ENCODE measurements at places on chromosomes 2 and 18. TPM values are rescaled to one million over a fixed set of nuclear protein-coding genes. Genes with fewer than 3 reads are reported as not detected.

Gene GPBAR1
- total RNA-seq = not detected

Gene OTOS
- not detected for total RNA-seq

Gene EPHA4
- total RNA-seq = 42.4 TPM

Gene NEU4
- not detected for total RNA-seq

Gene TTC21B
- 49.8 TPM for total RNA-seq

Gene CELF4
- total RNA-seq = not detected

Gene PID1
- 0.95 TPM for total RNA-seq

Gene EDAR
- not detected for total RNA-seq

Gene ZSCAN30
- 3.7 TPM for total RNA-seq

Gene ZNF892
- 1.2 TPM for total RNA-seq

- DNase-seq = peak; percentile 82
Measured at GRCh38 chr2:113203901-113204519, 30.2 kb downstream of the PSD4 start.

DNA sequence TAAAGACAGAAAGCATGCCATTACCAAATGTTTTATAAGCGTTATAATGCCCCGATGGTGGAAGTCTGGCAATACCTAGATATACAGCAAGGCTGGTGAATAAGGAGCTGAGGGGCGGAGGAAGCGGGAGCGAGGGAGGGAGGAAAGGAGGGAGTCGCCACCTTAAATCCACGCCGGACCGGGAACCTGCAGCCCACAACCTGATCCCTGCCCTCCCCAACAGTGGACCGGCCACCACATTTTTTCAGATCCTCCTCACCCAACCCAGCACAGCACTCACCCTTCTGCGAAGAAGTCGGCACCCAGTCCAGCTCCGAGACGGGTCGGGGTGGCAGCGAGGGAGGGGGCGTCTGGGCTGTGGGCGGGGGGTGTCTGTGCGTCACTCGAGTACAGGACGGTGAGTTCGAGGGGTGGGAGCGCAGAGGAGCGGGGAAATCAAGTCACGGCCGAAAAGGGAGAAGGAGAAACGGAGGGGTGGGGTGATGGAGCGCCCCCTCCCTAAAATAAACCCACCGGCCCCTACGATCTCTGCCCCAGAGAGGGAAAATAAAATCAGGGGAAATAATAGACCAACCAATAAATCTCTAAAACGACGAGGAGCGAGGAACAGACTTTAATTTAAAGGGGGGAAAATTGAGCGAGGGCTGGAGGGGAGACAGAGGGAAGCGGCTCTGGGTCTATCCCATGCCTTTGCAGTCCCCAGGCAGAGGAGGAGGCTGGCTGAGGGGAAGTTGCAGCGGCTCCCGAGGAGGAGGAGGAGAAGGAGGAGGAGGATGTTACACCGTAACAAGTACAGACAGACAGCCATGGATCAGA lies 96.5 kb upstream of the SERTAD2 start:
- peak; percentile 65 for DNase-seq

DNA sequence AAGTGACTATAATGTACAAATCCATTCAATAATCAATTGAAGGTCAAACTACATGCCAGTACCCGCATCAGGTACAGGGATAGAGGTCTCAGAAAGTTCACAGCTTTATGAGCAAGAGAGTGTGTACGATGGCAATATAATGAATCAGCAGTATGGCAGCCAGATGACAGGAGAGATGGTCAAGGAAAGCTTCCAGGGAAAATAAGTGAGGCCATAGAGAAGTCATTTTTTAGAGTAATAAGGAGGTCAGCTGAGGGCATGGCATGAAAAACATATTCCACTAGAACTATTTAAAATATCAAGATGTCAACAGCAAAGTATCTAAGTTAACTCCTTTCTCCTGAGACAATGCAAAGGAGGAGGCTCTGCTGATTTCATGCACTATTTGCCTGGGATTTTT lies 108.0 kb downstream of the SLC8A1 start:
- no peak for DNase-seq

- DNase-seq = no peak
Measured at GRCh38 chr2:157747695-157748370, 119.2 kb upstream of the ACVR1C start.

GRCh38 chr2:150483532-150483931 lies 3.9 kb downstream of the RND3 start:
- no peak for DNase-seq

- no peak for DNase-seq
Measured at GRCh38 chr2:191148791-191149190, 2.0 kb downstream of the STAT4 start.

- DNase-seq = no peak
Measured at GRCh38 chr2:76501641-76502040, 790.9 kb upstream of the GCFC2 start.

DNA sequence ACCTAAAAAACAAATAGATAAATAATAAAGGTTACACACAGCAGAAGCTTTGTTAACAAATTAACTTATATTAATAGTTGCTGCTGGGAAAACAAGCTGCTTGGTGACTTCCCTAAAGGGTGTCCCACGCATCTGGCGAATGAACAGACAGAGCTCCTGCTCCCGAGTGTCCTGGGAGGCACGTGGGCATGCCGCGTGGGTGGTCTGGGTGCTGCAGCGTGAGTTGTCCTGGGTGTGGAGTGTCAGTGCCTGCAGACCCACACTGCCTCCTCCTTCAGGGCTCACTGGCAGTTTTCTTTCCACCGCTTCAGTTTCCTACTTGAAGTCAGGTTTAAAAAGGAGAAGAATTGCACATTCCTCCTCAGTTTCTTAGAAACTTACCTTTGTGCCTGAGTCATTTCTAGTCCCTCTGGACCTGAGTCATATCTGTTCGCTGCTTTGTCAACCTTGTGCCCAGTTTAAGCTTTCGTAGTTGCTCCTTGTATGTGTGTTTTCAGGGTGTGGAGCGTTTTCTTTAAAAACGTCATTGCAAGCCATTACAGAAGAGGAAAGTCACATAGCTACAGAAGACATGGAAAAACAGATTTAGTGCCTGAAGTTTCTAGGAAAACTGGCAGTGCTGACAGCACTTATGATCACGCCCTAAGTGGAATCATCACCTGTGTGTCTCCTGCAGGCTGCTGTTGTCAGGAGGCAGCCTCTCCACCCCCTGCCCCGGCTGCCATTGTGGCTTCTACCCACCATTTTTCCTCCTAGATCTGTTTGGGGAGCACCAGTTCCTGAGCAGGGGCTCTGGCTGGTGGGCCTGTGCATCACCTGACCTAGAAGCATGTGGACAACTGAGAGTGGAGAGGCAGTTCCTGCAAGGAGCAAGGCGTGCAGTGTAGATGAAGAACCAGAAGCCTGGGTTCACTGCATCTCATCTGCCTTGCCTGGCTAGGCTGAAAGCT lies 24.5 kb downstream of the IMPA2 start:
- DNase-seq = no peak

DNA sequence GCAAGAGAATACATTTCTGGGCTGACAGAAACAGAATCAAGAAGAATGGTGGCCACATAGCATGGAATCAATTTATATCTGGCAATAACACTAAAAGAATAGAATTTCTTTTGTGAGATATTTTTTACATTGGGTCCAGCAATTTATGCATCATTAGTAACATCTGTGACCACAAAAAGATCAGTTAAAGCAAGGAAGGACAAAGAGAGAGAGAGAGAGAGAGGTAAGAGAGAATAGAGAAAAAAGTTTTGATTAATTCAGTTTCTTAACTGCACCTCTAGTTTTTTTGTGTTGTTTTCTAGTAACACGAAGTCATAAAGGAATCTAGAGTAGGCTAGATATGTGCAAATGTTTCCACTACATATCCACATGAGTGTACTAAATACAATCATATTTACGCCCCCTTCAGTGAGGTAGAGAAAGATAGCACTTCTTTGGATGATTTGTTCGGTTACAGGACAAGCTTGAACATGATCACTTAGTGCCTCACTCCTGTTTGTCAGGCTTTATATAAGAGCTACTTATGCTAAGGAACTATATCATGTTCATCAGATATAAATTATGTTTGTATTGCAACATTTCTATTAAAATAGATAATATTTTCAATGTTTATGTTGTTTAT lies 247.4 kb upstream of the COL3A1 start:
- DNase-seq = no peak

- peak; percentile 83 for DNase-seq
Measured at GRCh38 chr2:204691911-204692510, 146.7 kb downstream of the PARD3B start.

DNA sequence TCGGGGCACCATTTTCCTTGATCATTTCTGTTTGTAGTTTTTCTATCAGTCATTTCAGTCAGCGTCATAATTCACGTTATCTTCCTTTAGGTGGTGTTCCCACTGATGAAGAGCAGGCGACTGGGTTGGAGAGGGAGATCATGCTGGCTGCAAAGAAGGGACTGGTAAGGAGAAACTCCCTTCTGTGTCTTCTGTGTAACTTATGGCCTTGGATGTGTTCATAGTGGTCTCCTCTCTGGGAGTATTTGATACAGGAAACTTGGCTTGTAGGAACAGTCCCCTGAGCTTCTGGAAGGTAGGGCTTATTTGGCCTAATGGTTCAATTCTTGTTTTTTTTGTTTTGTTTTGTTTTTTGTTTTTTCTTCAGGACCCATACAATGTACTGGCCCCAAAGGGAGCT lies 1.1 kb downstream of the COX5B start:
- no peak for DNase-seq

GRCh38 chr2:100182494-100183361 lies 40.3 kb upstream of the AFF3 start:
- no peak for DNase-seq

DNA sequence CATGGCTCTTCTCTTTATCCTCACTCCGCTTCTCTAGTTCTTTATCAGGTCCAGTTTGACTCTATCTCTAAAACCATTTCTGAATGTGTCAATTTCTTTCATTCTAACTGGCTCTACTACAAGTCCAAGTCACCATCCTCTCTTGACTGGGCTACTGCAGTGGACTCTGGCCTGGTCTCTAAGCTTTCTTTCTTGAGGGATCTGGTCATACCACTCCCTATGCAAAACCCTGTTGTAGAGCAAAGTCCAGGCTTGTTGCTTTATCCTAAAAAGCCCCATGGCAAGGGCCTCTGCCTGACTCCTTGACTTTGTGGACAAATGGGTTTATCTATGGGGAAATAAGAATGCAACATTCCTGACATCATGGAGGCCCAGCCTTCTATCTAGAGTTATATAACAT lies 87.1 kb downstream of the BCL2L11 start:
- no peak for DNase-seq

DNA sequence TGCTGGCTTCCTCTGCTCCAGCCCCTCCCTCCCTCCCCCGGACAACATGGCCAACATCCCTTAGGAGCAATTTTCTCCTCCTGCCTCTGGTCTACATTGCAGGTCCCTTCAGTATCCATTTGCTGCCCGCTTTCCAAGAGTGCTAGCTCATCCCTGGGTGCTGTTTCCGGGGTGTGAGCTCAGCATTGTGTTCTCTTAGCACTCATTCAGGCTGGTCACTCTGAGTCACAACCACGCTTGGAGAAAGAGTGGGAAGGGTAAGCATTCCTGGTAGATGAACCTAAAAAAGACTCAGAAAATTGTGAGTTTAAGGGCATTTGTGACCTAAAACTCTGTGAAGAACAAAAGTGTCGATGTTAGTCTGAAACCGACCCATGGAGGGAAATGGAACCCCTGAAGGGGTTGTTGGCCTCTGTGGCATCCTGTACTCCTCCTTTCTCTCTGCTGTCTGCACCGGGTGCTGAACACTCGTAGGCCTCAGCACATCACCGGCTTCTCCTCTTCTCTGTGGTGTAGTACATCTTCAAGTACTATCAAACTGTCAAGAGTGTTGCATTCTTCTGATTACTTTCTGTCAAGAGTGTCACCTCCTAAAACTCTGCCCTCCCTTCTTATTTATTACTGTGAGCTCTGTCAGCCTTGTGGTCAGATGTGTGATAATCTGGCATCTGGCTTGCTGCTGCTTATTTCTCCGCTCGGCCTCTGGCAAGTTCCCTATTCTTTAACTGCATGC lies 73.0 kb downstream of the CTNNA2 start:
- DNase-seq = peak; percentile 87

GRCh38 chr2:134398300-134398699 lies 144.4 kb downstream of the MGAT5 start:
- no peak for DNase-seq

GRCh38 chr18:48667276-48668254 lies 128.7 kb downstream of the CTIF start:
- DNase-seq = no peak

DNA sequence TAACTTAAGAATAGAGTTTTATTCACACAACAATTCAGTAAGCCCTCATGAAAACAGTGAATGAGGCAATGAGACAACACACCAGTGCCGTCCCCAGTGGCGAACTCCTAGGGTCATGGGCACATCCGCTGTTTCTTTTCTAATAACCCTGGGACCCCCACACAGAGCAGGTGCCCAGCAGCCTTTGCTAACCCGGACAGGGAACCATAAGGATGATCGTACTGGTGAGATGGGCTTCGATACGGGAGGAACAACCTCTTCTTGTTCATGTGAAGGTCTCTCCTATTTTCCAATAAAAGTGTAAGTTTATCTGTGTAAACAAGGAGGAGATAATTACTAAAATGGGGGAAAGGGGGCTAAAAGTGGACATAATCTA lies 97.4 kb upstream of the MGAT4A start:
- no peak for DNase-seq

DNA sequence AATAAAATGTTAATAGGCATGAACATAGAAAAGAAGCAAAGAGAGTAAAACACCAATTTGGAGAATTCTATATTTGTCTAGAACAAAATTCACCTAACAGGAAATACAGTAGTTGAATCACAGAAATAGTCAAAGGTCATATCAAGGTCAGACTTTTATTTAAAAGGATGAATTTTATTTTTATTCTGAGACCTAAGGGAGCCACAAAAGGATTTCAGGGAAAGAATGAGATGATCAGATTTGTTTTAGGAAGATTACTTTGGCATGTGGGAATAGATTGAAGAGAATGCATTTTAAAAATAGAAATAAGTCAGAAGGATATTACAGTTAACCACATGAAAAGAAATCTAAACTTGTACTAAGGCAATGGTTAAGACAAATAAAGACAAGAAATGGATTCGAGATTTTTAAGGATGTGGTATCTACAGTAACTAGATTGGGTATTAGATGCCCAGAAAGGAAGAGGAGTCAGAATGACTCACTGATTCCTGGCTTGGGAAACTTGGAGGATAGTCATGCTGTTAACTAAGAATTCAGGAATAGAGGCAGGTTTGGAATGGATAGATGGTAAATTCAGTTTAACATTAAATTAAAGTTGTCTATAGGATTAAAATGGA lies 56.0 kb downstream of the METTL4 start:
- no peak for DNase-seq

GRCh38 chr2:181836583-181836982 lies 54.9 kb upstream of the ITPRID2 start:
- no peak for DNase-seq

DNA sequence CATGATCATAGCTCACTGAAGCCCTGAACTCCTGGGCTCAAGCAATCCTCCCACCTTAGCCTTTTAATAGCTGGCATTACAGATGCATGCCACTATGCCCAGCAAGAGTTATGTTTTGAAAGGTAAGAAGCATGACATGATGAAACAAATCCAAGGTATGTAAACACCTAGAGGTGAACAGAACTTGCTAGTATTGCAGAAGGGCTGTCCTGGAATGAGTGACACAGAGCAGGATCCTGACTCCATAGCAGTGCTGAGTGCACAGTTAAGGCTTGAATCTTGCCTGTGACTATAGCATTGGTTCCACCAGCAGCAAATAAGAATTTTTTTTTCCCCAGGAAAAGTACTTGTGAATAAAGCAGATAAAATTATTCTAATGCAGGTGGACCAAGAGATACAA lies 309.5 kb downstream of the PIK3C3 start:
- no peak for DNase-seq

- no peak for DNase-seq
Measured at GRCh38 chr2:55136138-55136541, 85.9 kb upstream of the RTN4 start.

- peak; percentile 63 for DNase-seq
Measured at GRCh38 chr2:241895712-241896641, 26.4 kb downstream of the RTP5 start.

- no peak for DNase-seq
Measured at GRCh38 chr2:24618680-24619079, 127.6 kb downstream of the NCOA1 start.

Measured in SK-MEL-5 (cell line).